ENCODE measurements at places on chromosomes 3 and 15.

GRCh38 chr3:43455233-43455632, 166.6 kb downstream of the ANO10 start:
- no peak for DNase-seq

DNA sequence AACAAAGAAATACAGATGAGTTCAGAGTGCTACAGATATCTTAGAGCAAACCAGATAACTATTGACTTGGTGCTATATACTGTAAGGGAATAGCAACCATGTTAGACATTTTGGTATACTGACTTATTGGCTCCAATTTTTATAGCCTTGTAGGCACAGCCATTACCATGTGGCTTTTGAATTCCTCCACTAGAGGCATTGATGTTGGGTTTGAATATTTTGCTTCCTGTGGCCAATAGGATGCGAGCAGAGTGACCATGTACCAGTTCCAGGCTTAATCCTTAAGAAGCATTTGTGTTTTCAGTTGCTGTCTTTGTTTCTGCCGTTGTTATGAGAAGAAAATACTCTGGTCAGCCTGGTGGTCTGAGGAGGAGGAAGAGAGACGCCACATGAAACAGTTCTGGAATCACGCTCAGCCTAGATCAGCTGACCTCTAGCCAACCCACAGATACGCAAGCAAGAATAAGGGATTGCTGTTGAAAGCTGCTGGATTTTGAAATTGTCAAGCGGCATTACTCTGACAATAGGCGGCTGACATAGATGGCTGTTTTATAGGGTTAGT, 109.4 kb upstream of the TNIK start:
- no peak for DNase-seq

- DNase-seq, result no peak
Measured at GRCh38 chr3:69203631-69204314, 81.4 kb upstream of the LMOD3 start.

DNA sequence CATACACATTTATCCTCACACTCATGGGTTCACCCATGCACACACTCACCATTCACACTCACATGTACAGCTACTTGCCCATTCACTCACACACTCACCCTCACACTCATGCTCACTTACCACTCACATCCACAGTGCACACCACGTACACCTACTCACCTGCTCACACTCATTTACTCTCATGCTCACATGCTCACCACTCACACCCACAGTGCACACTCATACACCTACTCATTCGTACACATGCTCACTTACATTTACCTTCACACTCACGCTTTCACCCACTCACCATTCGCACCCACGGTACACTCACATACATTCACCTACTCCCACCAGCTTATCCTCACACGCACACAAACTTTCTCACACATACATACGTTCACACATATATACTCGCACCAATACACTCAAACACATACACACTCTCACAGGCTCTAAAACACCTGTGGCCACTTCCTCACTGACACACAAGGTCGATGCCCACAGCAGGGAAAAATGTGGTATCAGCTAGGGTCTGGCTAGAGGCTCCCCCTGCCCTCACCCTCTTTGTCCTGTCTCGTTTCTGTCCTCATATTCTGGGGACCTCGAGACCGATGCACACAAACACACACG, 46.0 kb downstream of the NUP210 start:
- DNase-seq, result no peak

GRCh38 chr3:8816106-8816505, 46.7 kb upstream of the OXTR start:
- DNase-seq, result no peak

DNA sequence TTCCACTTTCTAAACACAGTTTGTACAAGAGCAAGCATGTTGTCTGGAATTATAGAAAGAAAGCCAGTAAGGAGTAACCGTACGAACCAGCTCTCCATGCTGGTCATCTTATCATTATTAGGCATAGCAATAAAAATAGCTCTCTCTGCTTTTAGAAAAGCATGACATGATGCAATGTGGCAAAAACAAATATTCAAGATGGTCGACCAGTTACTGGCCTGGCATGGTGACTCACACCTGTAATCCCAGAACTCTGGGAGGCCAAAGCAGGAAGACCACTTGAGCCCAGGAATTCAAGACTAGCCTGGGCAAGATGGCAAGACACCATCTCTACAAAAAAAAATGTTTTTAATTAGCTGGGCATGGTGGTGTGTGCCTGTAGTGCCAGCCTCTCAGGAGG, 2.6 kb upstream of the MAP4 start:
- no peak for DNase-seq

- DNase-seq, result peak; percentile 68
Measured at GRCh38 chr15:28955160-28955992, 69.6 kb downstream of the APBA2 start.

DNA sequence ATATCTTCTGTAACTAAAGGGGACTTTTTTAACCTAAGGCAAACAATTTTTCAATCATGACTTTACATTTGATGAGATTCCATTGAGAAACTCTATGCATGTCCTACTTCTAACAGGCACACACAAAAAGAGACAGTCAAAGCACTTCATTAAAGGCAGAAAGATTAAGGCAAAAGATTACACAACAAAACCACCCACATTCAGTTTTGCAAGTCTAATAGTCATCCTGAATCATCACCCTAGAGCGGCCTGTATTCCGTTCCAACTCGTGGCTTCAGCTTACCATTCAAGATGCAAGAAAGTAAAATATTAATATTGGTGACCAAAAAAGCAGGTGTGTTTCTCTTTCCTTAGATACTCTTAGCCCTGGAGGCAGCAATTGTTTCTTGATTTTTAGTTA, 205.9 kb downstream of the P3H2 start:
- DNase-seq, result no peak

GRCh38 chr3:177652556-177653291, 455.4 kb upstream of the TBL1XR1 start:
- no peak for DNase-seq

GRCh38 chr3:52537165-52537620, 788 bp downstream of the UQCC5 start:
- no peak for DNase-seq

DNA sequence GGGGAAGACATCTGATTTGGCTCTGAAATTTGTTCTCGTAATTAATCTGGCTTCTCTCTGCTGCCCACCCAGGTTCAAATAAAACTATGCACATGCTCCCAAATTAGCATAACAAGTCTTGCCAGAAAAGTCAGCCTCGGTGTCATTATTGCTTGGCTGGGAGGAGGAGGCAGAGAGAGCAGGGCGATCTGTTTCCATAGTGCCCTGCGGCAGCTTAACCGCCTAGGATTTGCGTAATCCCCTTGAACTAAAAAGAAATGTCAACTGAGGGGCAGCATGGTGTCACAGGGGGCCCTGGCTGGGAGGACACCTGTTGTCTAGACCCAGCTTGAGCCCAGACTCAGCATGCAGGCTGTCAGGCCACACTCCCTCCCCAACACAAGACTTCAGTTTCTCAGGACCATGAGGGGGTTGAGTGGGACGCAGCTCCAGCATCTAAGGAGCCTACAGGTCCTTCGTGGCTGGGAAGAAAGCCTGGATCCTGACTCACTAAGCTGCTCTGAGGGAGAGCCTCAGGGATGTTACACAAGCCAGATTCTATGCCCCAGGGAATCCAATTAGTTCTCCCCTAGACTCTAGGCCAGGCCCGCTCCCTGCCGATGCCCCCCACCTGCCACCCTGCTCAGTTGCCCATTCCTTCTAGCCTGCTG, 17.3 kb downstream of the MRPS11 start:
- DNase-seq, result no peak

- DNase-seq, result no peak
Measured at GRCh38 chr3:24181256-24181655, 236.2 kb downstream of the NR1D2 start.

DNA sequence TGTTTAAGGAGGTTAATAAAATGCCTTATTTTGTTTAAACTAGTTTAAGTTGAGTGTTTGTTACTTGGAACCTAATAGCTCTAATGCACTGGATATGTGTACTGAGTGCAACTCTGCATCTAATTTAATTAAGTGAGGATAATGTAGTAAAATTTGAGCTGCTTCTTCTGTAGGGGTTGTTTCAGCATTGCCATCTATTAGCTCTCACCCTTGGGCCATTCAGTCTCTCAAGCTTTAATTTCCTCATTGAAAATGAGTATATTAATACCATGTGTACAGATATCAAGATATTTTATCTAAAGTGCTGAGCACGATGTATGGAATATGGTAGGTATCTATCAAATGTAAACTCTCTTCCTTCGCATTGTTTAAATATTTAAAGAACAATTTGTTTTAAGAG, 375.7 kb upstream of the LRRC3B start:
- DNase-seq, result no peak

DNA sequence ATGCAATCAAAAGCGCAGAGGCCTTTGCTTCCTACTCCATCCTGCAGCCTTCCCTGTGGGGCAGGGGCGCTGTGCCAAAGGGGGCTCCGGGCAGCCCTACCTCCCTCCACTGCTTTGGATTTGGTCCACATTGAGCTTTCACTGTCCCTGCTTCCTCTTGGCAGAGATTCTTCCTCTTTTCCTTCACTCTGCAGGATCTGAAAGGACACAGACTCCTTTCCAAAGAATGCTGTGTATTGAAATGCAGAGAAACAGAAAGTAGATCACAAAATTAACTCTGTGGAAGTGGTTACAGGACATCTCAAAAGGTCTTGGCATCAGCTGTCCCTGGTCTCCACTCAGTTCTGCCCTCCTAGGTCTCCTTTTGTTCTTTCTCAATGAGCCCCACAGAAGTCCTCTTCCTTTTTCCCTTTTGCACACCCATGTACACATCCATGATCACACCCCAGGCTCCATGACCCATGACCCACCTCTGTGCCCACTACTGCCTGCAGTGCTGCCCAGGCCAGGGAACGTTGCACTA, 64.1 kb downstream of the CCR1 start:
- no peak for DNase-seq

DNA sequence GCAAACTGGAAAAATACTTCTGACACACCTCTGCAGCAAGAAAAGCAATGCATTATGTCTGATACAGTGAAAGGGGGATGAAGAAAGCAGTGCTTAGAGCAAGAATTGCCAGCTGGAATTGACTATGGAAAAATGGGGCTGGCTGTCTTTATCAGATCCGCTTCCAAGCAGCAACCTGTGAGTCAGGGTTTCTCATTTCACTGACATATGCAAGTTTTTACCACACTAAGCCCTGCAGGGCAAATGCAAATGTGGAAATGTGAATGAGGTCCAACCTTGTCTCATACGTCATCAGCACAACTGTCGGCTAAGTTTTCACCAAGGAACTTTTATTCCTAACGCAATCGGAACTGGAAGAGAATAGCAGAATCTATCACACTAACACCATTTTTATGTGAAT, 172.5 kb upstream of the GADL1 start:
- DNase-seq, result no peak

DNA sequence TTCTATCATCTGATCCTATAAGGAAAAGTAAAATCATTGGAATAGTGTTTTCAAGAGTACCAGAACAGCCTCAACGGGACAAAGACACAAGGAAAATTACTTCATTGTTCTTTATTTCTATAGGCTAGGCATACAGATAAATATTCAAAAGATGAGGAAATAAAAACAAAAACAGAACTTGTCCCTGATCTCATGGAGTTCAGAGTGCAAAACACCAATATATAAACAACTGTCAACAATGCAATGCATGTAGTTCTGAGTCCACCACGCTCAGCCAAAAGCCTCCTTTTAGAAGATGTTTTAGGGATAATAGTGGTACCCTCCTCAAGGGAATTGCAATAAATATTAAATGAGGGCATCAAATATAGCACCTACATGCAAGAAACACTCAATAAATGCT, 4.6 kb upstream of the SLC4A7 start:
- DNase-seq, result no peak

GRCh38 chr3:181906338-181906737, 194.6 kb downstream of the SOX2 start:
- DNase-seq, result no peak

DNA sequence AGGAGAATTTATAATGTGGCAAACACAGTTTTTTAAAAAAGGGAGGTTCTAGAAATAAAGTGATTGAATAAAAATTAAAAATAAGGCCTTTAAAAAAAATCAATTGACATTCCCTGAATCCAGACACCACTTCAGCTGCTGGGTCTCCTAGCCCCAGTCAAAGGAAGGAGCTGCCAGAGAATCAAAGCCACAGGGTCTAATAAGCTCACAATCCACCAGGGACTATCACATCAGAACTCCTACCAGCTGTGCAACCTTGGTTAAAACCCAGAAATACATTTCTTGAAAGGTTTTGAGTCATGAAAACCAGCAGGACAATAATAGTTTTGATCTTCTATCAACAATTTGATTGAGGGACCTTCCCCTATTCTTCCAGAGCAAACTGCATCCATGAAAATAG, 134.5 kb downstream of the MECOM start:
- DNase-seq, result no peak

DNA sequence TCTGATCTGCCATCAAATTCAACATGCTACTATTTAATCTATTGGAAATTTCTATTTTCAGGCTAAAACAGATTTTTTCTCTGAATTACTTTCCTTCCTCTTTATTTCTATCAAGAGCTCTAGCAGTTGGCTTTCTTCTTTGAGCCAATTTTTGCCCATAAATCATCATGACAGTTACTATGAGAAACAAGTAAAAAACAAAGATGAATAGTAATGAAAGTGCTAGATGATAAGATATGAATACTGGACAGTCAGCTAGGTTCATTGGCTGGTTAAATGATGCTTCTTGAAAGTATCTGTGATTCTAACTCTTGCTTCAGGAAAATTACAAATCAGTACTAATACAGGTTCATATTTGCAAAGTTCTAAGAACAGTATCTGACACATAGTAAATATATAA, 38.6 kb upstream of the NANOGP8 start:
- no peak for DNase-seq
